ENCODE measurements at places on chromosomes 1 and 21. TPM values are rescaled to one million over a fixed set of nuclear protein-coding genes. Genes with fewer than 3 reads are reported as not detected.

Gene LCE6A
- not detected for total RNA-seq

GRCh38 chr1:47578026-47578720, 140.3 kb downstream of the FOXD2 start:
- H3K36me3 ChIP-seq, result no peaks in the 10 kb centered on the region
- H3K4me3 ChIP-seq, result no peak overlapping the region
- H3K4me1 ChIP-seq, result no peaks in the 10 kb centered on the region
- H3K27ac ChIP-seq, result peak overlapping the region; percentile 58
- no peak for DNase-seq

DNA sequence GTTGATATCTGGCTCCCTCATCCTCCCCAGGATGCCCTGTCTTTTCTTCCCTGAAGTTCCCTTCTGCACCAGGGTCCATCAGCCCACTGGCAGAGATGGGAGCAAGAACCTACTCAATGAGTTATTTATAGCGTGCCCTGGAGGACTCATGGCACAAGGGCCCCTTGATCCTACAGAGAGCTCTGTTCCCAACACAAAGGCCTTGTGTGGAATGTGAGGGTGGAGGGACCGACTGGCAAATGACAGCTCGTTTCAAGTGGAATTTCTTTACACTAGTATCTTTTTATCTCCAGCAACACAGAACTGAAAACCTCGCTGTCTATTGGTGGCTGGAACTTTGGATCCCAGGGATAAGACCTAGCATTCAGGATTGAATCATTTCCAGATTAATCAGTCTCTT, 22.4 kb downstream of the CHI3L2 start:
- no peak overlapping the region for H3K4me3 ChIP-seq
- no peak for DNase-seq
- H3K27me3 ChIP-seq, result no peaks in the 10 kb centered on the region
- no peaks in the 10 kb centered on the region for H3K36me3 ChIP-seq
- no peaks in the 10 kb centered on the region for H3K4me1 ChIP-seq
- no peak overlapping the region for H3K27ac ChIP-seq

- no peak for DNase-seq
- no peaks in the 10 kb centered on the region for H3K36me3 ChIP-seq
- H3K4me1 ChIP-seq, result no peaks in the 10 kb centered on the region
- no peaks in the 10 kb centered on the region for H3K27me3 ChIP-seq
- H3K4me3 ChIP-seq, result no peak overlapping the region
Measured at GRCh38 chr1:73813716-73814115, 384.3 kb downstream of the LRRIQ3 start.

- no peaks in the 10 kb centered on the region for H3K27me3 ChIP-seq
- no peak overlapping the region for H3K4me3 ChIP-seq
- DNase-seq, result no peak
- H3K27ac ChIP-seq, result peak overlapping the region; percentile 37
Measured at GRCh38 chr1:147762233-147763024, 2.0 kb upstream of the GJA5 start.

- no peak within 1 kb of the TSS for H3K4me3 ChIP-seq
- DNase-seq, result no peak
- no peaks in the 10 kb centered on the region for H3K36me3 ChIP-seq
- peaks cover 4% of the 10 kb centered on the region for H3K27me3 ChIP-seq
- H3K27ac ChIP-seq, result no peak within 1 kb of the TSS
Measured at GRCh38 chr1:204196068-204196795, at the start of gene KISS1. Gene KISS1, minus strand, starts transcription at chr1:204196491. Its CDS starts 3,615 bp downstream, at chr1:204192876.

DNA sequence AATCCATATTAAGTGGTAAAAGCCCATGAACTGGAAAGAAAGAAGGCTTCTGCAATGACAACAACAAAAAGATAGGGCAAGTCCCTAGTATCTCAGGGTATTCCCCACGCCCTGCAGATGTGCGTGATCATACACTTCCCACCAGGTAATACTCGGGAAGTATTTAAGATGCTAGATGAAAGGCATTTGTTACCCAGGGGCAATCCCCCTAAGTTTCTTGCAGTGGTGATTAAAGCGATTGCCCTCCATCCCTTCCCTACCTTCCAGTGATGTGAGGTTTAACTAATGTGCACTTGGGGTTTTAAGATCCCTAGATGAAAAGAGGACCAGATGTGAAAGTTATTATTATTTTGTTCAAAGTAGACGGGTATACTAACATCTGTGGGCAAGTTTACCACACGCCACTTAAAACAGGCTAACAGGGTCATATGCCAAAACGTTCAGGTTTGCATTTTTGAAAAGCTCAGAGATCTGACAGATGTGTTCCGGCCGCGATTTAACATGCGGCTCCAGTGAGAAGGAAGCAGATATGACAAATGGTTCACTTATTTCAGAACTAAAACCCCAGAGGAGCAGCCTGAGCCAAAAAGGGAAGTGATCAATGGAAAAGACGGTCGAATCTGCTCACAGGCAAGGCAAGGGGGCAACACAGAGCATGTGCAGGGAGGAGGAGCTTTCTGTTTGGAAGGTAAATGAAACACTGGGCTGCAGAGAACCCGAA, 17.4 kb downstream of the TIAM1 start:
- H3K27me3 ChIP-seq, result no peaks in the 10 kb centered on the region
- DNase-seq, result no peak
- no peak overlapping the region for H3K4me3 ChIP-seq
- no peak overlapping the region for H3K27ac ChIP-seq
- H3K4me1 ChIP-seq, result no peaks in the 10 kb centered on the region
- no peaks in the 10 kb centered on the region for H3K36me3 ChIP-seq

DNA sequence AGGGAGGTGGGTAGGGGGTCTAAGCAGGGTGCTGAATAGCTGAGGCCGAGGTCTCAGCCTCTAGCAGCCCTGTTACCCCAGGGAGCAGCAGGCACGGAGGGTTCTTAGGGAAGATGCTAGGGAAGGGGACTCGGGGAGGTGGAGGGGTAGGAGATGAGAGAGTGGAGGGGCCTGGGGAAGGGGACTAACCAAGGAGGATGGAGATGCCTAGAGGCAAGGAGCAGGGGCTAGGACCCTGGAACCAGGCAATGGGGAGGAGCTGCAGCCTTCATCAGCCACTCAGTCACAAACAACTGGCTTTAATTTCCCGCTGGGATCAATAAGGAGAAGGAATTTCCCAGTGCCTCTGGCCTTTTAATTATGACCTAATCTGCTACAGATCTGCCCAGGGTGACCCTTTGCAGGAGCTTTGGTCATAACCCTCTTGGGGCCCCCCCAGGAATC, 2.9 kb upstream of the CRABP2 start:
- H3K4me1 ChIP-seq, result peaks cover 27% of the 10 kb centered on the region
- H3K27me3 ChIP-seq, result peaks cover 27% of the 10 kb centered on the region
- DNase-seq, result no peak
- no peak overlapping the region for H3K27ac ChIP-seq
- H3K36me3 ChIP-seq, result no peaks in the 10 kb centered on the region
